ENCODE measurements at places on chromosomes 5 and 9.

- no peak for DNase-seq
Observed at GRCh38 chr5:142865631-142866030, 95.5 kb downstream of the ARHGAP26 start.

- DNase-seq = no peak
Observed at GRCh38 chr9:98007251-98007928, 24.2 kb downstream of the ANP32B start.

GRCh38 chr5:119079318-119079921 lies 8.5 kb downstream of the DMXL1 start:
- DNase-seq = no peak

DNA sequence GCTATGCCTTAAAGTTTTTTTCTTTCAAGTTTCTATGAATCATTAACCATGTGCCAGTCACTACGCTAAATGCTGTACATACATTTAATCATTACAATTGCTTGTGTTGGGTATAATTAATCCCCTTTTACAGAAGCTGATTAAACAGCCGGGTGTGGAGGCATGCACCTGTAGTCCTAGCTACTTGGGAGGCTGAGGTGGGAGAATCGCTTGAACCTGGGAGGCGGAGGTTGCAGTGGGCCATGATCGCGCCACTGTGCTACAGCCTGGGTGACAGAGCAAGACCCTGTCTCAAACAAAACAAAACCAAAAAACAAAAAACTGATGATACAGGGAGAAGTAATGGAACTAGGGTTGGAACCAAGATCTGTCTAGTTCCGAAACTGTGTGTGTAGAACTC lies 1.2 kb upstream of the UBE2R2 start:
- no peak for DNase-seq

DNA sequence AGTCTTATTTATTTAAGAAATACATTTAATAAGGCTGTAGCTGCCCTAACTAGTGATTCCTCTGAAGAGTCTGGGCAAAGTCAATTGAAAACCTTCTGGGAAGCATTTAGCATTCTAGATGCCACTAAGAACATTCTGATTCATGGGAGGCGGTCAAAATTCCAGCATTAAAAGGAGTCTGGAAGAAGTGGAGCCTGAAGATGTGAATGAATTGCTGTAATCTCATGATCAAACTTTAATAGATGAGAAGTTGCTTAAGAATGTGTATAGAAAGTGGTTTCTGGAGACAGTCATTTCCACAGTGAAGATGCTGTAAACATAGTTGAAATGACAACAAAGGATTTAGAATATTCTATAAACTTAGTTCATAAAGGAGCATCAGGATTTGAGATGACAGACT lies 61.4 kb downstream of the WDR41 start:
- DNase-seq = no peak

GRCh38 chr9:14170392-14170931 lies 143.5 kb downstream of the NFIB start:
- DNase-seq = no peak

DNA sequence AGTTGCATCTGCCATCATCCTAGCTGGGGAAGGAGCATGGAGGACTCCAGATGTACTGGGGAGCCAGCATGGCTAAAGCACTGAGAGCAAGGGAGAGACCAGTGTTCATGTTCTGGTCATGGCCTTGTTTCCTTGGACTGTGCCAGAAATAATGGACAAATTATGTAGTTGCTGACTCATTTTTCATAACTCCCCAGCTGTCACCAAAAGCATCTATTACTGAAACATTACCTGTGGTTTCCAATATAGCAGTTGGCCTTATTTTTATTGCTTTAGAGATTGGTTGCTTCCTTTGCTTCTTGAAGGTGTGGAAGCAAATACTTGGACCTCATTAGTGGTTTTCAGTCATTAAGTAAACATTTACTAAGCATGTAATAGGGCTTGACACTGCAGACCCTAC lies 11.3 kb downstream of the RALGPS1 start:
- DNase-seq = no peak

DNA sequence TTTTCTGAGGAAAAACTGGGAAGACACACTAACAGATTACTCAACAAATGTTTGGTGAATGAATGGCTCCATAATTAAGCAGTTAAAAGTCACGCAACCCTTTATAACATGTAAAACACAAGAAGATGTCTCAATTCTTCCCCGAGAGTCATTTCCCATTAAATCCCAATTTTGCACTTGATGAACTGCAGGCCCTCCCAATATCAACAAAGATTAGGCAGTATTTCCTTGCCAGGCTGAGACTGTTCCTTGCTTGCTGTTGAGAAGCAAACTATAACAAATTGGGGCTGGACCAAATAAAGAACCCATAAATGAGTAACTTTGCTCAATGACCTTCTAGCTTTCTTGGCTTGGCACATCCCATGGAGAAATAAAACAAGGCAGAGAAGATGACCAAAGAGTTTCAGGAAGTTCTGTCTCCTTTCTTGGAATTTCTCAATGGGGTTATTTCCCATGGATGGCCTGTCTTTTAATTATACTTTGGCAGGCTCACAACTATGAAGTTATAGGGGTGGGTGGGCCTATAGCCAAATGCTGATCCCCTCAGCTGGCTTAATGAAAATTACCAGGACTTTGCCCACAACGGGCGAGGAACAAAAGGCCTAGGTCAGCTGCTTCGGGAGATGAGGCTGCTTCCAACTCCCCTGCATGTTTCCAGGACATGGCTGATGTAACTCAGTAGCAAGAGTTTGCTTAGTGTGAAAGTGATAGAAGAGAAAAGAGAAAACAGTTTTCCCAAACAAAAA lies 243.1 kb upstream of the RFX3 start:
- DNase-seq = no peak

- no peak for DNase-seq
Observed at GRCh38 chr5:138989720-138990119, 114.6 kb upstream of the LRRTM2 start.

DNA sequence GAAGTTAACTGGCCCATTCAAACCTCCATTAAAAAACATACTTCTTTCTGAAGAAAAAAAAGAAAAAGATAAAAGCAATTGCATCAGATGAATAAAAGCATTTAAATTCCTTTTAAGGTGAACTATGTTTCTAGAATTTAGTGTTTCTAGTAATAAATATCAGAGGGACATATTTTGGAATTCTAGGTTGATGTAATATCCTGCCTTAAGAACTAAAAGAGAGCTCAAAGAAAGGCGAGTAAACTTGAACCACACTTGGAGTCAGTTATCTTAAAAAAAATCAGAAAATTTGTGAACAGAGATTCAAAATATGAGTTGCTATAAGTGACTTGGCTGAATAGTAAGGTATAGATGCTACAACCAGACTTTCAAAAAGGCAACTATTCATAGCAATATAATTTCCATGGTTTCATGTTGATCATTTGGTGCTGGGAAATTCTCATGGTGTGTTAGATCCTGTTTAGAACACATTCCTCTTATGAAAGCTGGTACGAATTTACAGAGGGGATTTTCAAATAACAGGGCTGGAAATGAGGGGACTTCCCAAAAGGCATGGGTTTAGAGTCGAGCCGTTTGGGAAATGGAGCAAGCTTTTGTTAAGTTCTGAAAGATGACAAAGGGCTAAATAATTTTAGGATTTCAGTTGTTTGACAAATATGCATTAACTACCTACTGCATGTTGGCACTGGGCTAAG lies 37.6 kb upstream of the RAI14 start:
- no peak for DNase-seq

DNA sequence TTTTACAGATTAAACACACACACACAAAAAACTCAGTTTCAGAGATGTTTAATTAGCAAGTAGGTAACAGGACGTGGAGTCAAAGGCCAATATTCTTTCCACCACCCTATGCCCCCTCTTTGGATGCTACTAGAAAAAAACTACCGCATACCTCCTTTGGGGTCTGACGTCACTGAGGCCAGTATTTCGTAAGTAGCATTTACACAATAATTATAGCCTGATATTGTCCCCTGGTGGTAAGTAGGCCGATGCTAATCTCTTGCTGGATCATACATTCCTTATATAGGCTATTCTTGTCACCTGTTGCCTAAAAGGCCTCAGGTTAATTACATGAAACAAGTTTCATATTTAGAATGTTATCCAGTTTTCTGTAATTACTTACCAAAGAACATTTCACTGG lies 21.0 kb upstream of the SMARCA2 start:
- DNase-seq = no peak

GRCh38 chr9:137229903-137230704 lies 597 bp upstream of the SLC34A3 start:
- no peak for DNase-seq

GRCh38 chr5:27020973-27021372 lies 17.4 kb downstream of the CDH9 start:
- no peak for DNase-seq

DNA sequence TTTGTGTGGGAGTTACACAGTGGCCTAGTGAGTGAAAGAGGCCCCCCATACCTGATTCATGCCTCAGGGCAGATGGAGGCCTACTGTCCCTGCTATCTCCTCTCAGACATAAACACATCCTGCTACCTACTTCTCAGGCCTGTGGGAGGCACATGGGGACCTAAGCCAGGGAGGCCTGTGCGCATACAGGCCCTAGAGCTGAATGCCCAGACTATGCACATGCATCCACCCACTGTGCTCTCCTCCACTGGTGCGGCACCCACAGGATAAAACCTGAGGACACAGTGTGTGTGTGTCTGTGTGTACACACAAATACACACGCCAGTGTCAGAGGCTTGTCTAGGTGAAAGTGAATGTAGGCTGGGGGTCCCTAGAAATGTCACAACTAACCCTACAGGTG lies 1.4 kb downstream of the PAX5 start:
- DNase-seq = no peak

DNA sequence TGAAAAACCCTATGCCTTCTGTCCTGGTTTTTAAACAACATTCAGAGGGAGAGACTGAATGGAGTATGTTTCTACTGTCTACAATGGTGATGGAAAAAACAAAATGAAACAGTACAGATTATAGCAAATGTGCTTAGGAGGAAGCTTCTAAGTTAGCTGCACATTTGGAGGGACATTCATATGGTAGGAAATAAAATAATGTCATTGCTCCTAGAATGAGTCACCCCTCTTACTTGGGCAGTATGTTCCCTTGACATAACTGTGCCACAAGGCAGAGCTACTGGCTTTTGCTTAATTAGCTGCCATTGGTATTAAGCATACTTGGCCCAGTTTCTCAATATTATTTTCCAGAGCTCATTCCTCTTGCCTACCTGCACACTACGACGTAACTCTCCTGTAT lies 128.9 kb downstream of the GDNF start:
- no peak for DNase-seq

DNA sequence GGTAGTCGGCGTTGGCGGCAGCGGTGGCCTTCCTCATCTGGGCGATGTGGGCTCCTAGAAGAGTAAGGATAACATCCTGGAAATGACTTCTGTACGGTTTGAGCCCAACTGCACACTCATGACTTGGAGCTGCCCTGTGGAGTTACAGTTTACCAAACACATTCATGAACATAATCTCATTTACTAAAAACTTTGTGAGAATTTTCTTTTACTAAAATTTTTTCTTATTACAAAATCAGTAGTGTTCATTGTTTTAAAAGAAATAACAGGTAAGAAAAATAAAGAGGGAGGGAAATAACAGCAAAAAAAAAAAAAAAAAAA lies 5.3 kb downstream of the FOXE1 start:
- no peak for DNase-seq

DNA sequence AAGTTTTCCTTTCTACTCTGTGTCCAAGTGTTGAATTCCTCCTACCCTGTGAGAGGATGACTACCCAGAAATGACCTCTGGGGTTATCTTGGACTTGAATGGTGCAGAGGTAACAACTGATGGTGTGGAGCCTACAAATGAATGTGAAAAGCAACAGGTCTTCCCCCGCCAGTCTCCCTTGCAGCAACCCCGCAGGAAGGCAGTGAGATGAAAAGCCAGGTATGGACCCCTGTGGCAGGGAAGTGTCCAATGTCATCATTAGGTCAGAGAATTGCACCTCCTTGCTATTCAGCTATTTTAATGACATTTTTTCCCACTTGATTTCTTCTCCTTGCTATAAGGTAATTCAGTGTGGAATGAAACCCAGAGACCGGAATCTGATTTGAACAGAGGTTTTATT lies 58.5 kb downstream of the MAT2B start:
- DNase-seq = no peak

DNA sequence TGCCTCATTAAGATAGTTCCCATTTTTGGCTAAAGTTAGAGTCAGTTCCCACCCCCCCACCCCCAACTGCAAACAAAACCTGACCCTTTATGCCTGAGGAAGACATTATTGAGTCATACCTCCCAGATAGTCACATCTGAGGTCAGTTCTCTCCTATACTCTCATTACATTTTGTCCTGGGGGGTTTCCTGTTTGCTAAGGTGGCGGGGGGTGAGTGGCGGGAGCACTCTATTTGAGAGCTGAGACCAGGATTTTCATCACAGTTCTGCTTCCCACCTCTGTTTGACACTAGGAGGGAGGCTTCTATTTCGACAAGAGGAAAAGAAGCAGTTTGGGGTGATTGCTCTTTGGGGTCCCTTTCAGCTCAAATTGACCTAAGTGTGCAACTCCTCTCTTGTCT lies 59.4 kb upstream of the ICE1 start:
- DNase-seq = no peak

- no peak for DNase-seq
Observed at GRCh38 chr9:72334658-72335337, 30.2 kb downstream of the ZFAND5 start.

GRCh38 chr5:56974241-56974640 lies 22.3 kb upstream of the MIER3 start:
- DNase-seq = no peak

GRCh38 chr5:117590944-117591343 lies 1016.3 kb upstream of the SEMA6A start:
- no peak for DNase-seq

- DNase-seq = no peak
Observed at GRCh38 chr5:139709582-139710318, 61.6 kb downstream of the CXXC5 start.

DNA sequence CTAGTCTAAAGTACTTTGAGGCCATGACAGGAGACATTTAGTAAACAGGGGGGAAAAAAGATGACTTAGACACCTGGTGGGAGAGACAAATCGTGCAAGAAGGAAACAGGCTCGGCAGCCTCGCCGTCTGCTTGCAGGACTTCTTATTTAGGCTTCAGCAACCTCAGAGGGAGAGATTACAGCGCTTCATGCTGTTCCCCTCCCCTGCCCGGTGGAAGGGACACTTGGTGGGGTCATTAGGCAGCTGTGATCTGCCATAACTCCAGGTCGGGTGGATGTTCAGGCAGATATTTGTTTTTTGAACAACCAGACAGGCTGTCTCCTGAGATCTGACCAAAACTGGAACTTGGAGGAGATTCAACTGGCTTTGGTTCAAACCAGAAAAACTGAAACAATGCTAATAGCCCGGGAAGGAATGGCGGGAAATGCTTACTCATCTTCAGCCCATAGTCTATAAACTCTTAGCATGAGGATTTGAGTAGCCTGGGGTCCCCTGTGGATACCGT lies 38.1 kb upstream of the CD180 start:
- no peak for DNase-seq

GRCh38 chr9:132268725-132269352 lies 85.9 kb downstream of the SETX start:
- peak; percentile 83 for DNase-seq

- no peak for DNase-seq
Observed at GRCh38 chr9:18826248-18826647, 206.8 kb downstream of the SAXO1 start.
